ENCODE measurements at places on chromosomes 6 and 20.

DNA sequence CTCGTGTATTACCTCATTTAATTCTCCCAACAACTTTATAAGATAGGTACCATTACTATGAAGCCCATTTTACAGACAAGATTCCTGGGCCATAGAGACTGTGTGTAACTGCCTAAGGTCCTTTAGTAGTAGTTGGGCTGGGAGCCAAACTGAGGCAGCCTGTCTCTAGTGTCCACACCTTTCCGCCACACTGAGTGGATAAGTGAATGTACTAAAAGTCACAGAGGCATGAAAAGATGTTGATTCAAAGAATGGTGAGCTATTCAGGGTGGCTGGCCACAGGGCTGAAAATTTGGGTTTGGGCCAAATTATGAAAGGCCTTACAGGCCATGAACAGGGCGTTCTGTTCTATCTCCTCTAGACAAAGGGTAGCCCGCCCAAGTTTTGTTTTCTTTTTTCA is 11.0 kb downstream of the CD24 start:
- no peak for DNase-seq

GRCh38 chr6:147678253-147678652 is 169.8 kb downstream of the SAMD5 start:
- no peak for DNase-seq

- no peak for DNase-seq
Measured at GRCh38 chr20:49457444-49457843, 25.0 kb downstream of the KCNB1 start.

DNA sequence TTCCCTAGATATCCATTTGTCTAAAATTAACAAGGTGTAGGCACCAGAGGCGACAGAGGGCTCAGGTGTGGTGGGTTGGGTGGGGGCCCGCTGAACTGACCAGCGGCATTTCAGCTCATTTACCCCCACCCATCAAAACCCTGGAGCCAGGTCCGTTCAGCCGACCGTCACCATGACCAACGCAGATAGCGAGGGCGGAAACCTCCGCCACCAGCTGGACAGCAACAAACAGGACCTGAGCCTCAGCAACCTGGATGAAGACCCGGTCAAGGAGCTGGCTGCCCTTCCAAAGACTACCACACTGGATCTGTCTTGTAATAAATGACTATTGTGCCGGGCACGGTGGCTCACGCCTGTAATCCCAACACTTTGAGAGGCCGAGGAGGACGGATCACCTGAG is 120.8 kb upstream of the LGSN start:
- no peak for DNase-seq

GRCh38 chr20:19893356-19893755 is 123.8 kb upstream of the NAA20 start:
- DNase-seq: no peak

GRCh38 chr6:132978685-132979084 is 164.3 kb downstream of the RPS12 start:
- DNase-seq: no peak

GRCh38 chr6:26486358-26486757 is 13.7 kb upstream of the BTN1A1 start:
- no peak for DNase-seq

Measured in stimulated activated effector memory CD8-positive, alpha-beta T cell treated with anti-CD3 and anti-CD28 coated beads, Interleukin-12 subunit alpha, Interleukin-12 subunit beta, amount 100 ng/mL, for 72 hours (primary cell).